ENCODE measurements at places on chromosomes 3 and 15.

- DNase-seq, result peak; percentile 44
Observed at GRCh38 chr15:93088200-93088980, 621 bp downstream of the RGMA start.

DNA sequence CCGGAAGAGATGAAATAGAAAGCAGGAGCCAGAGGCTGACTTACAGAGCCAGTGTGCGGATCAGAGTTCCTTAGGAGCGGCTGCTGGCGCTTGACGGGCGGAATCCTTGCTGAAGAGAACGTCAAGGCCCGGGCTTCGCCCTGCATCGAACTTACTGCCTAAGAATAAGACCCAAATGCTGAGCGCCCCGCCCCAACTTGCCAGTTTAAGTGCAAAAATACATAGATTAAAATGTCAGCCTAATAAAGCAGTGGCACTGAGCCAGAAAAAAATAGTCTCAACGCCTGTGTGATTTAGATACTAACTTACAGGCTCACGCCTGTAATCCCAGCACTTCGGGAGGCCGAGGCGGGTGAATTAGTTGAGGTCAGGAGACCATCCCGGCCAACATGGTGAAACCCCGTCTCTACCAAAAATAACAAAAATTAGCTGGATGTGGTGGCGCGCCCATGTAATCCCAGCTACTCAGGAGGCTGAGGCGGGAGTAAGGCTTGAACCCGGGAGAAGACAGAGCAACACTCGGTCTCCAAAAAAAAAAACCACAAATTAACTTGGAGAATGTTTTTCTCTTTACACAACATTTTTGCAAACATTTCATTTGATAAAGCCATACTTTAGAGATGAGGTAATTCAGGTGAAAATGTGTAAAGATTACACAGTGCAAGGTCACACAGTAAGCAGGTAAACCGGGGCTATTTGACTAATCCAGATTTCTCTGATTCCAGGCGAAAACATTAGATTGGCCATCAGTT lies 1.2 kb upstream of the UBP1 start:
- DNase-seq, result no peak

- DNase-seq, result no peak
Observed at GRCh38 chr3:175477651-175478224, 618.6 kb downstream of the NAALADL2 start.

- DNase-seq, result no peak
Observed at GRCh38 chr3:10641760-10642159, 136.4 kb upstream of the ATP2B2 start.

- no peak for DNase-seq
Observed at GRCh38 chr3:156174229-156174847, 54.0 kb downstream of the KCNAB1 start.

- DNase-seq, result no peak
Observed at GRCh38 chr3:134079111-134079547, 49.4 kb upstream of the SLCO2A1 start.

GRCh38 chr3:160159806-160160205 lies 65.4 kb upstream of the C3orf80 start:
- no peak for DNase-seq

DNA sequence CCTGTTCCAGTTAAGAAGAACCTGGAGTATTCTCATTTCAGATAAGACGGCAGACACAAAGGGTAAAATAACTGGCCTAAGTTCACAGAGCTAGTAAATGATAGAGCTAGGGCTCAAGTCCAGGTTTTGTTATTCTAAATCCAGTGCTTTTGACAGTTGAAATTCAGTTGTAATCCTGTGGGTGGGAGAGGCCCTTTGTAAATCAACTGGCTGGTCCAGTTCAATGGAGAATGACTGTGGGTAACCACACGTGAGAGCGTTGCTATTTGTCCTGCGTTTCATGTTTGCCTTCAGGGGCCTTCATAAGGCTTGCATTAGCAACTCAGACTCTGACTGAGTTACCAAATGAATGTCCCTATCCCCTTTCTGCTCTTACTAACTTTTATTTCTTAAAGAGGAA lies 24.2 kb upstream of the CD96 start:
- DNase-seq, result no peak

DNA sequence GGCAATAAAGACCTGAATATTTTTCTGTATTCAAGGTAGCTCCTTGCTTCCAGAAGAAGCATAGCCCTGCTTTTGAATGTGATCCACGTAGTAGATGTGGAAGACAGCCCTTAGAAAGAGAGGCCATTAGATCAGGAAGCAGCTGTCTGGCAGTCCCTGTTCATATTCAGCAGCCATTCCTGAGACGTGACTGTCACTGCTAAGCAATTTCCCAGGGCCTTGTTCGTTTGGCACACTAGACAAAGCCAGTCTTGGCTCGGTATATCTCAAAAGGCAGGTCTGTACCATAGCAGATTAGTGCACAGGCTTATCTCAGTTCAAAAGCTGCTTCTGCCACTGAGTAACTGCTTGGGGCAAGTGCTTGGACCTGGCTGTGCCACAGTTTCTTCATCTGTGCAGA lies 287.8 kb upstream of the MCTP2 start:
- no peak for DNase-seq

GRCh38 chr15:59166166-59166565 lies 40.5 kb upstream of the LDHAL6B start:
- DNase-seq, result no peak

GRCh38 chr3:31100519-31100918 lies 206.1 kb upstream of the GADL1 start:
- DNase-seq, result no peak
